Stimulated activated CD4-positive, alpha-beta T cell treated with anti-CD3 and anti-CD28 coated beads, Interleukin-4, amount 100 ng/mL, for 24 hours (primary cell): ENCODE measurements at places on chromosomes 4 and X.

- no peak for DNase-seq
These were observed 10.4 kb downstream of the AFP start for GRCh38 chr4:73446336-73446938.

DNA sequence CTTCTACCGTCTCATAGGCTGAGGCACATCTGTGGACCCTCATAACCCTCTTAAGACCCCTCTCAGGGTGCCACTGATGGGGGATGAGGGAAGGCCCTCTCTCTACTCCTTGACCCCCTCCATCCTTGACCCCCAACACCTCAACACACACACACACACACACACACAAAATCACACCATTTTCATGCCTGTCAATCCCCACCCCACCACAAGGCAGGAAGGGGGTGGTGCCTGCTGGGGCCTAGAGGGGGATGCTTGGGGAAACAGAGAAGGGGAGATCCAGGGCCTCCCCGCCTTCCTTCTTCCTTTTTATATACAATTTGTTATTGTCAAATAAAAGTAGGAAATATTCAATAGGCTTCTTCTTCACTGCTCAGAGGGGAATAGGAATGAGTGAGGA is 1.2 kb upstream of the EBP start:
- DNase-seq, result no peak

DNA sequence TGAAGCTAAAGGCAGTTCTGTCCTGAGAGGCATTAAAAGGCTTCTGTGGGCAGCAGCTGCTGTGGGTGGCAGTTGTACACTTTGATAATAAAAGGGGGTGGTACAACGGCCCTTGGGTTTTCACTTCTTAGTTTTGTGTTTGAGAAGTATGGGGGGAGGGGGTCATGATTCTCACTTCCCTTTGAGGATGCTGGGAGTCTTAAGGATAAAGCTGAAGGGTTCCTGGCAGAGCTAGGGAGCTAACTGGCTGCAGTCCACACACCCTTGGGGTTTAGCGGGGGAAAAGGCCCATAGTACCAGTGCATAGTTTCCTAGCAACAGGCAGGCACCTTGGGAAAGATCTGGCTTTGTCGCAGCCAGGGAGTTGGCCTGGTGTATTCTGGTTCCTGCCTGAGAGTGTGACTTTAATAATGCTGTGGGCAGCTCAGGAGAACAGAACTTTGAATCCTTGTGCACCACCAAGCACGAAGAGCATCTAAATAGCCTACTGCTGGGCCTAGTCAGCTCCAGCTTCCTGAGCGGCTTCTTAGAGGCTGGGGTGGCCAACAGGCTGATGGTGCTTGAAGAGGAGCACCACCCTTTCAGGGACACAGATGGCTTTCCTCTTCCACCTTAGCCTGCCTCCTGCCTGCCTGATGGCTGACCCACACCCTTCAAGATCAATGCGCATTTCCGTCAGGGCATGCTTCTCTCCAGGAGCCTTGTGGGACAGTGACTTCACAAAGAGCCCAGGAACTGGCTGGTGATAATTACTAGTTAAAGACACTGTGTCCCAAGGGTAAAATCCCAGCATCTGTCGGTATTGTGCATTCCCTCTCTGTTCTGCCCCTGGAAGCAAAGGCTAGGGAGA is 12.5 kb downstream of the ZBTB33 start:
- DNase-seq, result no peak

- DNase-seq, result no peak
These were observed 209.3 kb downstream of the CHIC2 start for GRCh38 chr4:53854991-53855568.

- no peak for DNase-seq
These were observed 354.3 kb downstream of the GPAT3 start for GRCh38 chr4:83890231-83890630.

- no peak for DNase-seq
These were observed 113.4 kb upstream of the LIMCH1 start for GRCh38 chr4:41424522-41424921.

- no peak for DNase-seq
These were observed 12.7 kb downstream of the IL1RAPL1 start for GRCh38 chrX:28599957-28600356.

- DNase-seq, result no peak
These were observed 20.2 kb upstream of the RASL11B start for GRCh38 chr4:52841682-52842456.

DNA sequence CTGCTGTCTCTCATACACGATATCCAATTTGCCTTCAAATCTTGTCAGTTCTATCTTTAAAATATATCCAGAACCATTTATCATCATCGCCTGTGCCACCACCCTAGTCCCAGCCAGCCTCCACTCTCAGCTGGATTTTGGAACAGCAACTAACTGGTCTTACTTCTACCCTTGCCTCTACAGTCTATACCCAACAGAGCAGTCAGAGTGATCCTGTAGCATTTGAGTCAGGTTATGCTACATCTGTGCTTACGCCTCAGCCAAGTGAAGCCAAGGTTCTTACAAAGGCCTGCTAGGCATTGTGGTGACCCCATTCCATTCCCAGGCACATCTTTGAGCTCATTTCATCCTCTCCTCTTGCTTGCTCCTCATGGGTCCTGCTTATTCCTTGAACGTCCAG is 95.7 kb upstream of the ACSL1 start:
- DNase-seq, result no peak

GRCh38 chrX:118729042-118729652 is 1.7 kb downstream of the IL13RA1 start:
- no peak for DNase-seq
